ENCODE measurements at places on chromosomes 2 and 18.
A peak's percentile ranks its signal among the peaks of the same experiment; 100 is the strongest.

DNA sequence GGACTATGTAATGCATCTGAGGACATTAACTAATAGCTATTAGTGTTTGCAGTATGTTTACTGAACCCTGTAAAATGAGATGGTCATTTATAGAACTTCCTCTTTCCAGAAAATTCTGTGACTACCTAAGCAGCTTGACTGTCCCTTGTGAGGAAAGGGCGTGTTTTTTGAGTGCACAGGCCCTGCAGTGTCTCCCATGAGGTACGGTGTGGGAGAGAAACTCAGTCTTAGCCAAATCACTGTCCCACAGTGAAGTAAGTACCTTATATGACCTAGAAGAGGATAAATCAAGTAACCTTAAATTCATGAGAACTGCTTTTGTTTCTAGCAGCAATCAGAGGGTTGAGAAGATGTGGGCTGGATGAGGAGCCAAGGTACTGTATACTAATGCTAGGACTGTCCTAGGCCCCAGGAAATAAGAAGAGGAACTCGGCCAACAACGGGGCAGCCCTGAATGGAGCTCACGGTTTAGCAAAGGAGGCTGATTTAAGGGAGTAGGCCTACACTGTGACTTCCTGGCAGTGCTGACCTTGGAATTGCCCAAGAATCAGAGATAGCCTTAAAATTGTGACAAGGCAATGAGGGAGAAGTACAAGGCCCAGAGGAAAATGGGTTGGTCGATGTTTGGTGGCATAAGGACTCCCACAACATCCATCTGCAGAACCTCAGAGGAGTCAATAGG is 103.5 kb upstream of the CTAGE1 start:
- no peak for DNase-seq

DNA sequence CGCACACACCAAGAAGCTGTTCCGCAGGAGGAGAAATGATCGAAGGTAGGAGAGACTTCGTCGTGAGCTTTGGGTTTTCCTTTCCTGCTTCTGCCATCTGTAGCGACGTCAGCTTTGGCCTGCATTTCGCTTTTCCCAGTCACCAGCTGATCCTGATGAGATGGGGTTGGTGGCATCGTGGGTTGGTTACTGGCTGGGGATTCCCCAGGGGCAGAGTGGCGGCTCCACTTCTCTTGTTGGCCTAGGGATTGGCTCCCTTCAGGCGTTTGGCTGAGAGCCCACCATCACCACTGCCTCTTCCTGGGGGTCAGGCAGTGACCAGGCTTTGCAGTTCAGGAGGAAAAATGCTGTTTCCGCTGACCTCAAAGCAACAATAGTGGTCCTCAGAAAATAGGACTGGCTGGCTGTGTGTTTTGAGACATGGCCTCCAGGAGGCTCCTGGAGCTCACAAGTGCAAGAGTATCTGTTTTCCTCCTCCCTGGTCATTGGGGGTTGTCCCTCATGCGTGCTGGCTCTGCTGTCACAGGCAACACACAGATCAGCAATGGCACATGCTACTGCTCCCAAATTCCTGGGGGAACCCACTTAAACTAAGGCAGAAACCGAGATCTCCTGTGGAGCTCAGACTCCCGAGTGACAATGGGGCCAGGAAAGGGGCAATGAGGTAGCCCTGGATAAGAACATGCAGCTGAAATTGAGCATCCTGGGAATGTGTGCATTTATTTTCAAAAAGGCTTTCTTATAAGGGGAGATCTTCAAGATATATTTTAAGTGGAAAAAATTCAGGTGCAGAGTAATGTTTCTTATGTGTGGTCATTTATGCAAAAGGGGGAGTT is 173.0 kb downstream of the CTIF start:
- DNase-seq = no peak

DNA sequence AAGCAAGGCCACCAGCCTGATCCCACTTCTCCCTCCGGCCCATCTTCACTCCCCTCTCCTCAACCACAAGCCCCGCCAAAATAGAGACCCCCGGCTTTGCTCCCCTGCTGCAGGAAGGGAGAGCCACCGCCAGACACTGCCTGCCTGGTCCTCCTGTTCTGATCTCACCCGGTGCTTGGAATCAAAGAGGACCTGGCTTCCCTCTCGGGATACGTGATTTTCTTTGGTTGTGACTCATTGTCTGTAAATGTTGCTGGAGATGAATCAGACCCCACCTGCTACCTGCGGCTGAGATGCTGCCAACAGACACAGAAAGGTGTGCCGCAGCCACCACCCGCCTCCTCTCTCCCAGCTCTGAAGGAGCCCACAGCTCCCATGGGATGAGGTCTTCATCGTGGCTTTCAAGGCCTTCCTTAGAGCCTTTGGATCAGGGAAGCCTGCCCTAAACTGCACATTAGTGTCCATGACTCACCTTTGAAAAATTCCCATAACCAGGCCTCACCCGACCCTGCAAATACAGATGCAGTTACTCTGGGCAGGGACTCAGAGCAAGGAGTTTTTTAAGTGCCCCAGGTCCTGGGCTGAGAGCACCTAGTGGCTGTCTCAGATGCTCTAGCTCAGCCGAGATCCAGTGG is 79.4 kb upstream of the ZNF532 start:
- DNase-seq = no peak

GRCh38 chr18:54033052-54033451 is 191.4 kb downstream of the MBD2 start:
- no peak for DNase-seq

DNA sequence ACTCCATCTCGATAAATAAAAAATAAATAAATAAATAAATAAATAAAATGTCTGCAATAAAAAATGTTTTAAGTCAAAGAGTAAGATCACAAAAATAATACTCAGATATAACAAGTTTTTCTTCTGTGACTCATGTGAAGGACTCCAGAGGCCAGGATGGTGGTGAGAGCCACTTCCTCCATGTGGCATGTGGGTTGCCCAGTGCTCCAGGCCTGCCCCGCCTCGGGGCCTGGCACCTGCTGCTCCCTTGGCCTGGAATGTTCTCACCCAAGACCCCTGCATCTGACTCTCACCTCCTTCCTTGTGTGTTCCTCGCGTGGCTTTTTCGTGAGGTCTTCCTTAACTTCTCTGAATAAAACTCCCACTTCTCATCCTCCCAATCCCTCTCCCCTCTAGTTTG is 77.4 kb upstream of the LDLRAD4 start:
- DNase-seq = no peak

DNA sequence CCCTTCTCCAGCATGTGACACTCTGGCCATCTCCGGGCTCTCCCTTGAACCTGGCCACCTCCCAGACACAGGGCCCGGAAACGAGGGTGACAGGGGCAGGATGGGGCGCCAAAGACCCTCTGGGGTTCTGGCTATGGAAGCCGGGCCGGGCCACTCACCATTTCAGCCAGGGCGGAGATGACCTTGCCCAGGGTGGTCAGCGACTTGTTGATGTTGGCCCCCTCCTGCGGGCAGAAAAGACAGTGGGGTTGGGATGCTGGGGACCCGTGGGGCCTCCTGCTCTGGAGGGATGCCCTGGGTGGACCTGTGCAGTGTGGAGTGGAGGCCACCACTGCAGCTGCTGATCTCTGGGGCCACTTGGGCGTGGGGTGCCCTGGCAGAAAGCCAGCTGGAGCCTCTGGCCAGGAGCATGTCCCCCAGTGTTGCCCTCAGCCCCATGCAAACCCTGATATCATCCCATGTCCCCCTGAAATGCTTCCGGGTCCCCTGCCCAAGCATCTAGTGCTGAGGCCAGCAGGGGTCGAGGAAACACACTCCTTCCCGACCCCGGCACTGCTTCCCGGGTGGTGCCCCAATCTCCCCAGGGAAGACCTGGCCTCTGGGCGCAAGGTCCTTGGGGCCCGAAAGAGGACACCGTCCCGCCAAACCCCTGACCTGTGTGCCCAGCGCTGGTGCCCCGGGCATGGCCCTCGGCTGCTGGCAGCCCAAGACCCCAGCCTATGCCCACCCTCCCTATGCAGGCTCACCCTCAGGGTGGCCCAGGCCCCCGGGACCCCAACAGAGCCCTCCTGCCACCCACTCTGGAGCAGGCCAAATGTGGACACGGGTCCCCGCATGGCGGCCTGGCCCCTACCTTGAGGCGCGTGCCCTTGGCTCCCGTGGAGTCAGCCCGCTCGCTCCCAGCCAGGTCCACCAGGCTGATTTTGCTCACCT is 36.9 kb downstream of the KIF1A start:
- DNase-seq = no peak

- DNase-seq = peak; percentile 31
These were observed 5.3 kb upstream of the NEU4 start for GRCh38 chr2:241803387-241804325.

DNA sequence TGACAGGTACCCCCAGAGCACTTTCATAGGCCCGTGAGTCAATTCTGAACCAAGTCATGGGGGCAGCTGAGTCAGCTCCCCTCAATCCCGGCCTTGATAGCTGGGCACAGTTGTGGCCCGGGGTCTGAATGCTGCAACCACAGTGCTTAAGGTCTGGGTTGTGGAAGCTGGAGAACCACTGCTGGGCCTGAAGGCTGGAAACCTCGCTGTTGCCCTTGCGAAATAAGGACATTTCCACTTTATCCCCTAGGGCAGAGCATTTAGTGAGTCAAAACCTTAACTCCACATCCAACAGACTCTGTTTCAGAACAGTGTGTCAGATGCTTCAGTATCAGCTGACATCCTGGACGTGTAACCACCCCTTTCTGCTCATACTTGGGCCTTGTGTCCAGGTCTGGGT is 58.6 kb downstream of the SP110 start:
- DNase-seq = no peak

DNA sequence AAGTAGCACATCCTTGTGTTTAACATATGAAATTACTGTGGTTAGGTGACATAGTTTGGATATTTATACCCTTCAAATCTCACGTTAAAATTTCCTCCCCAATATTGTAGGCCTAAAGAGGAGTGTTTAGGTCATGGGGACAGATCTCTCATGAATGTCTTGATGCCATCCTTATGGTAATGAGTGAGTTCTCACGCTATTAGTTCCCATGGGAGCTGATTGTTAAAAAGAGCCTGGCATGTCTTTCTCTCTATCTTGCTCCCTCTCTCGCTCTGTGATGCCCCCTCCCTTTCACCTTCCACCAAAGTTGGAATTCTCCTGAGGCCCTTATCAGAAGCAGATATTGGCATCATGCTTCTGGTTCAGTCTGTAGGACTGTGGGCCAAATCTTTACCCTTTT is 660.1 kb downstream of the ADCYAP1 start:
- no peak for DNase-seq

DNA sequence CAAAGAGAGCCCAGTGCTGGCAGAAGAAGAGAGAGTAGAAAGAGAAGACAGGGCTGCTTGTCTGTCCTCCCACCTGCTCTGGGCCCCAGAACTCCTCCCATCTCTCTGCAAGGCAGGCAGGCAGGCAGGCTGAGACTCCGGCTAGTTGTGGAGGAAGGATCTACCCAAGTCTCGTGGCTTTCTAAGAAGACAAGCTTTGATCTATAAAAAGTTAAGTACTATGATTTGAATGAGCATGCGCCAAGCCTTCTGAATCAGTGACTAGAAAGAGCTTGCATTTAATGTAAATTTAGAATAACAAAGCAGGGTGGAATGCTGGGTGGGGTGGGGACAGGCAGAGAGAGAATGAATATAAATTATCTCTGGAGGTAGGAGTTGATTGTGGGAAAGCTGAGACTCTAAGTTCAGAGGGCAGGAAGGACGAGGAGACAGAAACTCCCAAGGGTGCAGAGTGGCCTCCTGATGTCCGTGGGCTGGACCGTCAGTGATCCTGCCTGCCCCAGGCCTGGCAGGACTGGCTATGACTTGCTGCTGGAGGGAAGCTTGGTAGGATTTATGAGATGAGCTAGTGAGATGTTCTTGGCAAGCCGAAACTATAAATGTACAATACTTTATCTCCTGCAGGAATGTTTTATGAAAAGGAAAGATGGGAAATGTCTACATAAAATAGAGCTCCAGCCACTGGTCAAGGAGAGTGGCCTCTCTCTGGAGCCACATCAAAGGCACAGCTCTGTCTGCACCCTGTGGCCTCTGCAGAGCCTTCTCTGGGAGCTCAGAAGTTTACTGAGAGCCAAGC is 447.5 kb downstream of the TNS1 start:
- no peak for DNase-seq

DNA sequence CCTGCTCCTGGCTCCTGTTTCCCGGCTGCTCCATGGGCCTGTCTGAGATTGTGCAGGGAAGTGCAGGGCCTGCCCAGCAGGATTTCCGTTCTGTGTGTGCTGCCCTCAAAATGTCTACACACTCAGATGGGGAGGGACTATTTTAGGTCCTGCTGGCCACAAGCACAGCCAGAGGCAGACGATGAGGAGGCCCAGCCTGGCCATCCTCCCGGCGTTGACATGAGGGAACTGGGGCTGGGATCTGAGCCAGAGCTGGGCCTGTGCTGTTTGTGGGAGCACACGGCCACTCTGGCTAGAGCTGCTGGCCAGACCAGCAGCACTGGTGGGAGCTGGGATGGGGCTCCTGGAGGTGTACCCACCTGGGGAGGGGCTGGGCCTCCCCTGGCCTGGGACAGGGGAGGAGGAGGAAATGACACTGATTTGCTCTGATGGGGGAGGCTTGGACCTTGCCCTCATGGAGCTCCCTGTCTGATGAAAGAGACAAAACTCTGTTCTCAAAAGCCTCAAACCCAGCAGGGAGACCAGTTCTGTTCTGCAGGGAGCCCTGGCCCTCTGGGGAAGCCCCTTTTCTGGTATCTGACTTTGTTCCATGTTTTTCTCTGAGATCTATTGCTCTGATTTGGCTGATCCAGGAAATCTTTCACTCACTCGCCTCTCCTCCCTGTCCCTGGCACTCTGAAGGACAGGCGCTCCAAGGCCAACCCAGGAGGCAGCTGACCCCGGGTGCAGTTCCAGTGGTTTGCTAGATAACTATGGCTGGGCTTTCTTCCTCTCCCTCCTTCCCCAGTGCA is 161.8 kb downstream of the DYSF start:
- no peak for DNase-seq

- no peak for DNase-seq
These were observed 368.5 kb upstream of the CNTNAP5 start for GRCh38 chr2:123656590-123656989.

GRCh38 chr18:78127041-78127440 is 852.6 kb upstream of the SALL3 start:
- no peak for DNase-seq

GRCh38 chr2:26578581-26578980 is 62.6 kb downstream of the CIB4 start:
- no peak for DNase-seq

GRCh38 chr2:24818721-24819167 is 25.5 kb downstream of the CENPO start:
- no peak for DNase-seq

DNA sequence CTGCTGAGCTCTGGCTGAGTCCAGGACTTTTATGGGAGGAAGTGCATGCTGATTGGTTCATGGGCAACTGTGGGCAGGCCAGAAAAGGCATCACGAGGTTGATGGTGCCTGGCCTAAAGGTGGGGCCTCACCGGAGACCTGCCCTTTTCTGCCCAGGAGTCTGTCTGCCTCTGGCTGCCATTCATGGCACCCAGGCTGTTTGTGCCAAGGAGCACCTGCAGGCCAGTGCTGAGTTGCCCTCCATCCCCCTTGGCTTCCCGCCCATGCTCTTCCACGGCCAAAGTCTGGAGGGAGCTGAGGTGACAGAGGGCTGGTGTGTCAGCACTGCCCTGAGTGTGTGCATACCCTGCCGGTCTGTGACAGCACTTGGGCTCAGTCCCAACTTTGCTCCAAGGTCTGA is 123.2 kb downstream of the PTH2R start:
- no peak for DNase-seq
